OCI-LY7 (cell line): ENCODE measurements at places on chromosomes 2 and 18.

- DNase-seq, result no peak
Measured at GRCh38 chr18:23102493-23103261, 32.6 kb upstream of the CABLES1 start.

DNA sequence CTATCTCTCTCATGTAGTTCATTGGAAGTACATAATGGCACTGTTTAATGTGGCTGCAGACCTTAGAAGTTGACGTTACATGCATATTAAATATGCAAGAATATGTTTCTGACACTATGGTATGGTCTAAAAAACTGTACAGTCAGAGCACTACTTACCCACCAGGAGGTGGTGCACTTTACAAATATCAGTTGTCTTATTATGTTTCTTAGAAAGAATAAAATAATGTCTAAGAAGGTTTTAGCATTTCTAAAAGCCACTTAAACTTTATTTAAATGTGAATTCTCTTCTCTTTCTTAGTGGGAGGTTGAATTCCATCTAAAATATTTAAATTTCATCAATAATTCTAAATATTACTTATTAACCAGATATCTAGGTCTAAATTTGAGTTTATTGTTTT, 4.3 kb downstream of the TMEFF2 start:
- DNase-seq, result peak; percentile 11

- no peak for DNase-seq
Measured at GRCh38 chr18:74226156-74226555, 65.6 kb downstream of the CYB5A start.

- no peak for DNase-seq
Measured at GRCh38 chr18:77551055-77551454, 301.4 kb downstream of the GALR1 start.

GRCh38 chr2:112181571-112182290, 43.5 kb downstream of the FBLN7 start:
- no peak for DNase-seq

- DNase-seq, result peak; percentile 33
Measured at GRCh38 chr2:60973705-60974104, 43.8 kb upstream of the PEX13 start.
